ENCODE measurements at places on chromosomes 7 and 10. TPM values are rescaled to one million over a fixed set of nuclear protein-coding genes. Genes with fewer than 3 reads are reported as not detected.

- no peak for DNase-seq
These were observed 78.0 kb upstream of the AGBL3 start for GRCh38 chr7:134908289-134908688.

DNA sequence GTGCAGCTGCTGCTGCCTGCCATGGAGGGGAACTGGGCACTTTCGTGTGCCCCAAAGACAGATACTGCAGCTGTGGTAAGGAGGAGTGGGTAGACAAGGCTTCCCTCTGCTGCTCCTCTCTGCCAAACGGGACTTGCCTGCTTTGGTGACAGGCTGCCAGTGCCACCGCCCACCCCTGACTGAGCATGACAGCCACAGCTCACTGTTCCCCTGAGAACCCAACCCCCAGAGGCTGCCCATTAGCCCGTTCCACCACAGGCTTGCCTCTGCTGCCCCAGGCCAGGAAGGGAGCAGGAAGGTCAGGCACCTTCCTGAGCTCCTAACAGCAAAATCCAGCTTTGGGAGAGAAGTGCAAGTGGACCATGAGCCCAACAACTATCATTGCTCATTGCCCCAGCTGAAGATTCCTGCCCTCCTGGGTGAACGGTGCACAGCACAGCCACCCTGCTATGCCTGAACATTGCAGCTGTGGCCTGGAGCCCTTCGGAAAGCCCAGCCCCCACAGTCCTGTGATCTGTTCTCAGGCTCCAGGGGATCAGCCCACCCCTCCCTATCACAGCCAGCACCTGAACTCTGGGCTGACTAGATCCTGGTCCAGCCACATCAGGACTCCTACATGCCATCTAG, 58.7 kb upstream of the ANTXRL start:
- no peak for DNase-seq

- DNase-seq: no peak
These were observed 40.9 kb downstream of the PPIF start for GRCh38 chr10:79387974-79388850.

GRCh38 chr7:29494350-29494749, 69.3 kb upstream of the PRR15 start:
- DNase-seq: no peak

GRCh38 chr7:114784177-114784576, 137.7 kb upstream of the MDFIC start:
- no peak for DNase-seq

GRCh38 chr7:151226560-151226874, 488 bp downstream of the ABCF2 start:
- DNase-seq: no peak

DNA sequence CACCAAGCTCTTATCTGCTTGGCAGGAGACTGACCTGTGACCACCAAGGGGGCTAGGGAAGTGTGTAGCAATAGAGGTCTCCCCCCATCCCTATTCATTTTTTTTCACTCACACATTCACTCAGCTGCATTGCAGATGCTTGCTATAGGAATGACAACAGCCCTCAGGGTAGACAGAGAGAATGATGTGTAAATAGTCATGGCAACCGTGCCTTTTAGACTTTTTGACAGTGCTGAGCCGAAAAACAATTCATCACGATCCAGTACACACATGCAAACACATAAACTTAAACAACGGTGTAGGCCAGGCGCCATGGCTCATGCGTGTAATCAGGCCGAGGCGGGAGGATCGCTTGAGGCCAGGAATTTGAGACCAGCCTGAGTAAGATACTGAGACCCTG, 7.6 kb upstream of the ELN start:
- no peak for DNase-seq

DNA sequence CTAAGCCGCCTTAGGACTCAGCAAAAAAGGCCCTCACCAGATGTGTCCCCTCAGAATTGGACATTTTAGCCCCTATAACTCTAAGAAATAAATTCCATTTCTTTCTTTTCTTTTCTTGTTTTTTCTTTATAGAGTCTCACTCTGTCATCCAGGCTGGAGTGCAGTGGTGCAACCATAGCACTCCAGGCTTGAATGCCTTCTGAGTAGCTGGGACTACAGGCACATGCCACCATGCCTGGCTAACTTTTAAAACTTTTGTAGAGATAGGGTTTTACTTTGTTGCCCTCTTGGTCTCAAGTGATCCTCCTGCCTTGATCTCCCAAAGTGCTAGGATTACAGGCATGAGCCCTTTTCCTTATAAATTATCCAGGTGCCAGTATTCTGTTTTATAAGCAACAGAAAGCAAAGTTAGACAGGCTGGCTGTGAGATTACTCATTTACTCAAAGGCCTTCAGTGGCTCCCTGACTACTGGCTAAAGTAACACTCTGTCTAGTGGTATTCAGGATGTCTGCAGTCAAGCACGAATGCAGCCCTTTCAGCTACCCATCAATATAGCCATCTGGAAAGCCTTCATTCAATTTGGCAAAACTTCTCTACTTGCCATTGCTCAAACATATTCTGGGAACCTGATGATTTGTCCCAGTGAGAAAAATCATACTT, 128.6 kb downstream of the ICA1 start:
- DNase-seq: no peak

DNA sequence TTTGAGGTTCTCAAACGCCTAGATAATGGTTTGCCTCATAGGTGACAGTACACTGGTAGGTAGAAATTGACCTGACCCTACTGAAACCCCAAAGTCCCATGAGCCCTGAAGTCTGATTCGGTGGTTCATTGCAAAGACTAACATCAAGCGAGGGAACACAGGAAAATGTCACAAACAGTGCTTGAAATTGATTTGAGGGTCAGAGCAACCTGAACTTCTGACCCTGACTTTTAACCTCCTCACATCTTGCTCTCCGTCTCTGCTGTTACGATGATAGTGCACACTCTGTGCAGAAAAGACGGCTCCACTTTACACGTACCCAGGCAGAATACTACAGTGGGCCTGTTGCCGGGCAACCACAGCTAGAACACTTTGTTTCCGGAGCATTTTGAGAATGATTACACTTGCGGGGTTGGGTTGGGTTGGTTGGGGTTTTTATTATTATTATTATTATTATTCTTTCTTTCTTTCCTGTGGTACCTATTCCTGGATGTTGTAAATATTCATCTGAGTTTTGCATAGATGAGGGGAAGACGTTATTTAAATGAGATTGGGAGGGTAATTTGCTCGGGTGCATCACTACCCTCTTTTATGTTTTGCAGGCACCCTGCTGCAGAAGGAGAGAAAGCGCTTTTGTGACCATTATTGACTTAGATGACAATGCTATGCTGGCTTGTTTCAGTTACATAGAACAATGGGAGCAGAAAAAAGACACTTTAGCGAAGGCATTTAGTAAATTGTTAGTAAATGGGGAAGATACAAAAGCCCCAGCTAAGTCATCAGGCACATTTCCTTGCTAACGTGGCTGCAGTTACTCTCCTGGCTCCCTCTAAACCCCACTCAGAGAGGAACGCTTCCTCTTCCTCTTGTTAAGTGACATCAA, 438.1 kb upstream of the NRP1 start:
- DNase-seq: no peak

DNA sequence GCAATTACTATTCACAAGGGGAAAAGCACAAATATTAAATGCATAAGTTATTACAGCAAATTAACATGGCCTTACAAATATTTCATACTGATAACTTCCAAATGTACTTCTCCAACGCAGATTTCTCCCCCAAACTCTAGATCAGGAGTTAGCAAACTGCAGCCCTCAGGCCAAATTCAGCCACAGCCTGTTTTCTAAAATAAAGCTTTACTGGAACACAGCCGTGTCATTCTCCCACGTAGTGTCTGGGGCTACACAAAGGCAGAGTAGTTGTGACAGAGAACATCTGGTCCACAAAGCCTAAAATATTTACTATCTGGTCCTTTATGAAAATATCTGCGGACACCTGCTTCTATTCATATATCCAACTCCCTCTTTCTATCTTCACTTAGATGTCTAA, 151.8 kb upstream of the AHR start:
- no peak for DNase-seq

DNA sequence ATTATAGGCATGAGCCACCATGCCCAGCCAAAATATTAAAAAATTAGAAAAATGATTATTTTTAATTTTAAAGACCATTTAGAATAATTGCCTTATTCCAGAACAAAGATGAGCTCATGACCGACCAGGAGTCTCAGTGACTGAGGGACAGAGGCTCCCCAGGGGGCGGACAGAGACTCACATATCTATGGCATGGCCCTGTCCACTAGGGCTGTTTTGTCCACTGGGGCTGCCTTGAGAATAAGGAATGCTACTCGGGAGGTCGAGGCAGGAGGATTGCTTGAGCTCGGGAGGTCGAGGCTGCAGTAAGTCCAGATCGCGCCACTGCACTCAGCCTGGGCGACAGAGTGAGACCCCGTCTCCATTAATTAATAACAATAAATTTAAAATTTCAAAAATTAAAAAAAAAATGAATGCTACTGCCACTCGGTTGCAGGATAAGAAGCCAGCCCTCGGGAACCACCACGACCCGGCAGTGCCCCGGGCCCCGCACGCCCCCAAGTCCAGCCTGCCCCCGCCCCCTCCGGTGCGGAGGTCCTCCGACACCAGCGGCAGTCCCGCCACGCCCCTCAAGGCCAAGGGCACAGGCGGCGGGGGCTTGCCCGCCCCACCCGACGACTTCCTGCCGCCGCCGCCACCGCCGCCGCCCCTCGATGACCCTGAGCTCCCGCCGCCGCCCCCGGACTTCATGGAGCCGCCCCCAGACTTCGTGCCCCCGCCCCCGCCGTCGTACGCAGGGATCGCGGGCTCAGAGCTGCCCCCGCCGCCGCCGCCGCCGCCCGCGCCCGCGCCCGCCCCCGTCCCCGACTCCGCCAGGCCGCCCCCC, 128.6 kb downstream of the APBB1IP start:
- no peak for DNase-seq

The ADAM12 gene
- polyA plus RNA-seq: not detected

The STEAP4 gene
- 0.13 TPM for polyA plus RNA-seq

The CUL1 gene
- polyA plus RNA-seq: 58.4 TPM

The CNTNAP2 gene
- polyA plus RNA-seq: 132 TPM

The RAMP3 gene
- polyA plus RNA-seq: not detected

All from naive B cell (primary cell).